ENCODE measurements at places on chromosomes 7 and 10. TPM values are rescaled to one million over a fixed set of nuclear protein-coding genes. Genes with fewer than 3 reads are reported as not detected.

PCLO gene
- polyA plus RNA-seq: 0.10 TPM

CYP2E1 gene
- 0.66 TPM for polyA plus RNA-seq

ETV1 gene
- polyA plus RNA-seq: 75.5 TPM

CHN2 gene
- polyA plus RNA-seq: 1.3 TPM

IGFBP3 gene
- 80.7 TPM for polyA plus RNA-seq

DNA sequence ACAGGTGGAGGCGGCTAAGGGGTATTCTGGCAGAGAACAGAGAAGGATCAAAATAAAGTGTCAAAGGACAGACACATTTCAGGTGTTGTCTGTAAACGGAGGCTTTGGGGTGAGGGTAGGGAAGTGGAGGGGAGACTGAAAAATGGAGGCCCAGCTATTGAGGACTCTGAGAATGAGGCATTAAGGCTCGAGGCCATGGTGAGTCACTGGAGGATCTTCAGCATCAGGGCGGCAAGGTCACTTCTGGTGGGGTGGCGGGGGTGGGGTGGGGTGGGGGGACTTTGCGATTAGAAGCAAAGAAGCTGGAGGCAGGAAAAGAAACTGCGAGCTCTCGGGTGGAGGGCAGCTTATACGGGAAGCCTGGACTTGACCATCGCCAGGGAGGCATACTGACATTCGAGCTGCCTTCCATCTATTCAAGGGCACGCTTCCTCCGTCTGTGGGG lies 58.4 kb upstream of the PCGF5 start:
- DNase-seq: peak; percentile 35

DNA sequence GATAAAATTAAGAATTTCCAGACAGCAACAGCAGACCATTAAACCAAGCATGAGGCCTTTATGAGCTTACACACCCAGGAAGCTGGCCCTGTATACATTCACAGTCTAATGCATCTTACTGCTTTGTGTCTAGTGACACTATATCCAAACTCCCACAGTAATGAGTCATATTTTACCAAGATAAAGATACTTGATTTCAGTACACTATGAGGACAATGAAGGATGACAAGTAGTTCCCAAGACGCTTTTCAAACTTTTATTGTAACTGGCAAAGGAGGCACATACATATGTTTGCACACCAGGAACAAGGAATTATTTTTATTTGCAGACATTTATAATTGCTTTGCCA lies 148.0 kb downstream of the TSPAN12 start:
- peak; percentile 35 for DNase-seq

- DNase-seq: no peak
Measured at GRCh38 chr7:87140271-87140748, 11.9 kb upstream of the DMTF1 start.

- no peak for DNase-seq
Measured at GRCh38 chr7:156941393-156942182, 7.9 kb upstream of the NOM1 start.

DNA sequence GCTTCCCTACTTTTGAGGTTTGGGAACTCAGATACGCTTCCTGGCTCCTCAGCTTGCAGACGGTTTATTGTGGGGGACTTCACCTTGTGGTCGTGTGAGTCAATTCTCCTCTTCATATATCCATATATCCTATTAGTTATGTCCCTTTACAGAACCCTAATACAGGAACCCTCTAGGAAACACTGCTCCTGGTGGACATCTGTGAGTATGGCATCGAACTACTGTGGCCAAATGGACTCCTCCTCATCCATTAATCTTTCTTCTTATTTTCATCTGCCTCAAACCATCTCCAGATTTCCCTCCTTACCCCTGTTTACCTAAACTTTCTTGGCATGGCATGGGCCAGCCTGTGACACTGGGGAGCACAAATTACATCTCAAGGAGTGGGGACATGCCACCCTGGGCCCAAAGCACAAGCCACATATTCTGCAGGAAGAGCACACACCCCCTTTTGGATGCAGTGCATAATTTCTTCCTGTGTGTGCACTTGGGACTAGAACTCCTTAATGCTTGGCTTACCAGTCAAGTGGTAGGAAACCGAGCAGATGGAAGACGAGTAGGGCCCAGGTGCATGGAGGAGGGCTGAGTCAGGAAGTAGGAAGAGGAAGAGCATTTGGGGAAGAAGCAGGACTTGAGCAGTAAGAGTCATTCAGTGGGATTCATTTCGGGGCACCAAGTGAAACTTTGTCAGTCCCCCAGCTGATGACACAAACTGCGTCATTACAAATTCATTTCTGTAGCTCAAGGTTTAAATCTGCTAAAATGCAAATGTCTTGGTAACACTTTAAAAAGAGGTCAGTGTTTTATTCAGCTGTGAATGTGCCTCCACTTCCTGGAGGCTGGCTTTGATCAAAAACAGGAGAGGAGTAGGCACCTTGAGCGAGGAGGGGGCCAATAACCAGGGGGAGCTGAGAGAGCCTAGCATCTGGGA lies 80.8 kb upstream of the PLXNA4 start:
- DNase-seq: no peak

DNA sequence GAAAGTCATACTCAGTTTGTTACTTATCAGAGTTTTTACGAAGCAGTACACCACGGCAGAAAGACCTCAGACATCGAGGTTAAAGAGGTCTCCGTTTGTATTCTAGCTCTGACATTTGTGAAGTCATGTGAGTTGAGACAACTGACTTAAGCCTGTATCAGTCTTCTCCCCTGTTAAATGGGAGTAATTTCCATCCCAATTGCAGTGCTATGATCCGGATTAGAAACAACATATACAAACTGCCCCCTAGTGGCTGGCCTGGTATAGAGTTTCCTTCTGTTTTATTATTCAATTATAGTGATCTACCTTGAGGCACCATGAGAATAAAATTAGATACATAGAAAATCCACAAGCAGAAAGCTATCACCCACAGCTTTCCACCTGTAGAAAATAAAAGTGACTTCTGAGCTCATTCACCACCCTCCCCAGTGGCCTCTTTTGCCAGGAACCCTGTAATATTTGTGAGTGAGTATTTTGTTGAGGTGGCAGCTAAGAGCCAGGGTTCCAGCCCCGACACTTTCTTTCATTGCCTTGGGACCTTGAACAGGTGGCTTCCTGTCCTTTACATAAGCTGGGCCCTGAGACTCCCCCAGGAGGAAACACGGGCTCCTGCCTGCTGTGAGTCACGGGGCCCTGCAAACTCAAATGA lies 607.2 kb upstream of the MGMT start:
- DNase-seq: peak; percentile 1

- no peak for DNase-seq
Measured at GRCh38 chr10:125779403-125780327, 4.0 kb upstream of the MMP21 start.

DNA sequence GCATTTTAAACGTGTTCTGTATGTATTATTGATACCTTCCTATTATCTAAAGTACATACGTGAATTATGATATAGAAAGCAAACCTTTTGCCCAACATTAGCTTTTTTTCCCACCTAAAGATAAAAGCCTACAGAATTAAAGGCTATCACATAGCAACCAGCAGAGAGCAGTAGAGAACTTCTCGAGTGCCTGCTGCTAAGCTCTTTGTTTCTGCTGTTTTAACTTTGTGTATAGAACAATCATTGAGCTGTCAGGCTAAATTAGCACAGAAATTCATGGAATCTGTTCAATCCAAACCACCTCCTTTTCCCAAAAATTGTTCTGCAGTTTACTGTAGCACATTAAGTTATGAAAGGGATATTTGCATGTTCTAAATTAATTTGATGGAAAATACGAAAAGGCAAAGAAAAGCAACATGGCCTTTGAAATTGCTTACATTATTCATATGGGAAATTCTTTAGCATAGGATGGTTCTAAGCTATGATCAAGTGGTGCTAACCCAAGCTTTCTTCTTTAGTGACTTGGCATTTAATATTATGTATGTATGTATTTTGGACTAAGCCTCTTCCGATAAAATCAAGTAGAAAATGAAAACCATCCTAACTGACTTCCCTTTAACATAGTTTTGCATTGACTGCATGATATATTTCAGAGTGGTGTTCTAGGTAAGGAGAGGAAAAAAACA lies 1288.5 kb downstream of the GATA3 start:
- peak; percentile 65 for DNase-seq

GRCh38 chr10:63481815-63482421 lies 16.1 kb upstream of the JMJD1C start:
- peak; percentile 41 for DNase-seq

DNA sequence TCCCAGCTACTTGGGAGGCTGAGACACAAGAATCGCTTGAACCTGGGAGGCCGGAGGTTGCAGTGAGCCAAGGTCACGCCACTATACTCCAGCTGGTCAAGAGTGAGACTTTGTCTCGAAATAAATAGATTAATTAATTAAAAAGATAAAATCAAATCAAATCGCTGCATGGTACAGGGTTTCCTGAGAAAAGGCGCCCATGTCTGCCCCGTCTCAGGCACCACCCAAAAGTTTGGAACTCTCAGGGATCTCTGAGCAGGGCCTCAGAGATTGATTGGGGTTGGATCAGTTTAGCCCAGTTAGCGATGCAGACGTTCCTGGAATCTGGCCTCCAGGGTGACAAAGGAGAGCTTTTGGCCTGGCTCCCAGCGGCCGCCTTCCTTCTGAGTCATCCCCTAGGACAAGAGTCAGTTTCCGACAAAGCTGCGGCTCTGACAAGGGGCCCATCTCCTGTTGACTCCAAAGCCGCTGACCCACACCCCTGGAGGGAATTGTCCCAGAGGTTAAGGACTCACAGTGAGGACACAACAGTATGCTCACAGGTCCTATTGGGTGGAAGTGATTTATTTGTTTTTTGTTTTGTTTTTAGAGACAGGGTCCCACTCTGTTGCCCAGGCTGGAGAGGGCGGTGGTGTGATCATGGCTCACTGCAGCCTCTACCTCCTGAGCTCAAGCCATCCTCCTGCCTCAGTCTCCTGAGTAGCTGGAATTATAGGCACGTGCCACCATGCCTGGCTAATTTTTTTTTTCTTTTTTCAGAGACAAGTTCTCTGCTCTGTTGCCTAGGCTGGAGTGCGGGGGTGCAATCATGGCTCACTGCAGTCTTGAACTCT lies 6.8 kb downstream of the ORAI2 start:
- peak; percentile 70 for DNase-seq

GRCh38 chr7:139284252-139284896 lies 53.3 kb downstream of the UBN2 start:
- DNase-seq: no peak

DNA sequence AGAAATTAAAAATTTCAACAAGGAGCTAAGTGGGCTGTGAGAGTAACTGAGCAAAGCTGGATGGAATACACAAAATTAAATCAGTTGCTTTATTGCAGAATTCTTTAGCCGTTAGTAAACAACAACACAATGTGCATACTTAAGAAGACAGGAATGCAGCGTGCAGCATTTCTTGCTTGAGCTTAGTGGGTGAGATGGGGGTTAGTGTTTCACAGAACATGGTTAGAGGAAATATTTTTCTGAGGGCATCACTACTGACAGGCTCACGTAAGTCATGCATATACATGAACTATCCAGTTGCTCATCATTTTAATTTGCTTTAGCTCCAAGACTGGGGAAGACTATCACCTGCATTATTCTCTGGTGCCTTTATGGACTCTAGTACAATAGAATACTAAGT lies 80.8 kb downstream of the CD36 start:
- peak; percentile 14 for DNase-seq

DNA sequence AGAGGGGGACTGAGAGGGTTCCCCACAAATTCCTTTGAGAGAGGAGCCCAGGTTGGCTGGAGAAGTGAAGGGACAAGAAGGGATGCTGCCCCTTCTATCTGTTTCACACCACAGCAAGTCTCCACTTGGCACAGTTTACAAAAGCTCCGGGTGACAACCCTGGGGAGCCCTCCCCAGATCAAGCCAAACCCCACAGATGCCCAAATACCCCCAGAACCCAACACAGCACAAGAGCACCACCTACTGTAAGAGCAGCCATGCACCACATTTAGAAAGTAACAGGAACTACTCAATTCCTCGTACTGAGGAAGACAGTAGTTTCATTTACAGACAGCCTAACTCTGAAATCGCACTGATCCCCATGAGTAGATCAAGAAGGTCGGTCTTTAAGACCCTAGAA lies 67.8 kb upstream of the ATP6V0A4 start:
- no peak for DNase-seq

DNA sequence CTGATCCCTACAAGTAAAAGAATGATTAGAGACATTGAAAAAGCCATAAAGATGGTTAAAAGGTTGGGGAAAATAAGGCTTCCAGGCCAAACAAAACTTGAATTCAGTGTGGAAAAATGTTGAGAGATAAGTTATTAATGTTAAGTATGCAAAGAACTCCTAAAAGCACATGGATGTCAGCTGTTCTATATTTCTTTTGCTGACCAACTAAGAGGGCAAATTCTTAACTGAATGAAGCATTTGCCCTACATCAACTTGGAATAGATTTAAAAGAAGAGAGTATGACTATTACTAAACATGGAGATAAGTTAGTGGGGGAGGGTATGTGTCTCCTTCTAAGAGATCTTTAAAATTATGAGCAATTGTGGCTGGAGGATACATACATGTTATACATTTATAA lies 124.8 kb downstream of the KIAA1217 start:
- DNase-seq: peak; percentile 19

DNA sequence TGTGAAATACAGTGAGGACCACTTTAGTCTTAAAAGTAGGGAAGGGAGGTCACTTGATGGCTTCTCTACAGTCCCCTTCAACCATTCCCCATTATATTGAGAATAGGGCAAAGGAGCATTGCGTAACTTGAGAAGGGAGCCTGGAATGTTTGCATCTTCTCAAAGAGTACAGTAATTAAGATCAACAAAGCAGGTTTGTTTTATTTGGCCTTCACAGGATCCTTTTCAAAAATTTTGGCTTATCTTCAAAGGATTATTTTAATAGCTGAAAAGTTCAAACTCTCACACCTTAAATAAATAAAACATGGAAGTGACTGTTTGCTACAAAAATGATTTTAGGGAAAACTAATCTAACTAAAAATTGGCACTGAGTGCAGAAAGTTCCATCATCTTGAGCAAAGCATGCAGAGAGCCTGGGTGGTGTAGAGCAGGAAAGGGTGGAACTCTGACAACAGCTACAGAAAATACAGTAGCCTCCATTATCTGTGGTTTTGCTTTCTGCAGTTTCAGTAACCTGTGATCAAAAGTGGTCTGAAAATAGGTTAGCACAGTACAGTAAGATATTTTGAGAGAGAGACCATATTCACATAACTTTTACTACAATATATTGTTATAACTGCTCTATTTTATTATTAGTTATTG lies 214.0 kb downstream of the MDFIC start:
- DNase-seq: peak; percentile 10

- no peak for DNase-seq
Measured at GRCh38 chr7:120990468-120991118, 2.1 kb downstream of the CPED1 start.

DNA sequence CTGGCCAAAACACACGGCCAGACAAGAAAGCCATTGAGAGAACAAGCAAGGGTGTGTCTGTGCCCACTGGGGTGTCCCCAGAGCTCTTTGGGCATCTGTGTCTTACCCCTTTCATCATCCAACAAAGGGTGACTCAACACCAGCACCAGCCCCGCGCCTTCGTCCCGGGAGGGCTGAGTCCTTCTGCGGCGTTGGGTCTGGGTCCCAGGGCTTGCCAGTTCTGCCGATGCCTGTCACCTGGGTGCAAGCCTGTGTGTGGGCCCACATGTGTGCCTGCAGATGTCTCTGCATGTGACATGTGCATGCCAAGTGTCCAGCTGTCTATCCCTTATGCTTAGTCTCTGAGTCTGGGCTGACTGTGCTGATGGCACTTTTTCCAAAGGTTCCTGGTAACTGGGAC lies 24.4 kb upstream of the ELN start:
- DNase-seq: no peak
